ENCODE measurements at places on chromosomes 1 and 21.

- DNase-seq = no peak
Observed at GRCh38 chr21:39120876-39121599, 62.2 kb downstream of the PSMG1 start.

DNA sequence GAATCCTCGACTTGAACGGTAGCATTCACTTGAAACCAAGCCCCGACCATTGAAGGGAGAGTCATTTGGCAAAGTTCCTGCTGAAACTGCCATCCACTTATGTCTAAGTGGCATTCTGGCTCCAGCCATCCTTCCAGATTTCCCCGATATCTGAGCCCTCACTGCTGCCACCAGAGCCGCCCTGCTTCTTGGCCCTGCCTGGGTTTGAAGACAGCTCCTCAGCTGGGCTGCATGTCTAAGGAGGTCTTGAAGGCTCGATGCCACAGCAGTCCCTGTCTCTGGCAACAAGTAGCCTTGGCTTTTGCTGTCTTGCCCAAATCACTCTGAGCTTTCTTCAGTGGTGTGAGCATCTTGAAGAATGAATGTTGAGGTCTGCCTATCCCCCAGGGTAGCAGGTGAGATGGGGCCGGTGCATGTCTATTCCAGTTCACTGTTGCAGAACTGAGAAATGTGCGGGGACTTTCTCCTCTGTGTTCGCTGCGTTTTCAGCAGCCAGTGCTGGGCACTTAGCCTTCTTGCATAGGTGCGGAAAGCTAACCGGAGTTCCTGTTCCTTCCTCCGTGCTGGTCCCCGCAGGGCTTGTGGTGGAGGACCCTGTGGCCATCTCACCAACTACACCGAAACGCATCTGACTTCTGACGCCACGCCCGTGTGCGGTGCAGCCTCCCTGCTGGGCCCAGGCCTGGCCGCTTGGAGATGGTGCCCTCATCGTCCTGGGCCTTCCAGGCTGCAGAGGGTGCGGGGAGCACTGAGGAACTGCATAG, 29.2 kb downstream of the MAN1C1 start:
- DNase-seq = no peak

GRCh38 chr1:218969006-218969405, 204.7 kb upstream of the LYPLAL1 start:
- no peak for DNase-seq

- DNase-seq = no peak
Observed at GRCh38 chr1:10189659-10190058, 20.7 kb upstream of the KIF1B start.

- DNase-seq = no peak
Observed at GRCh38 chr21:21187579-21187978, 189.4 kb downstream of the NCAM2 start.
